ENCODE measurements at places on chromosomes 7 and 10.

GRCh38 chr7:108329514-108329913 lies 126.7 kb downstream of the NRCAM start:
- peak; percentile 55 for DNase-seq

DNA sequence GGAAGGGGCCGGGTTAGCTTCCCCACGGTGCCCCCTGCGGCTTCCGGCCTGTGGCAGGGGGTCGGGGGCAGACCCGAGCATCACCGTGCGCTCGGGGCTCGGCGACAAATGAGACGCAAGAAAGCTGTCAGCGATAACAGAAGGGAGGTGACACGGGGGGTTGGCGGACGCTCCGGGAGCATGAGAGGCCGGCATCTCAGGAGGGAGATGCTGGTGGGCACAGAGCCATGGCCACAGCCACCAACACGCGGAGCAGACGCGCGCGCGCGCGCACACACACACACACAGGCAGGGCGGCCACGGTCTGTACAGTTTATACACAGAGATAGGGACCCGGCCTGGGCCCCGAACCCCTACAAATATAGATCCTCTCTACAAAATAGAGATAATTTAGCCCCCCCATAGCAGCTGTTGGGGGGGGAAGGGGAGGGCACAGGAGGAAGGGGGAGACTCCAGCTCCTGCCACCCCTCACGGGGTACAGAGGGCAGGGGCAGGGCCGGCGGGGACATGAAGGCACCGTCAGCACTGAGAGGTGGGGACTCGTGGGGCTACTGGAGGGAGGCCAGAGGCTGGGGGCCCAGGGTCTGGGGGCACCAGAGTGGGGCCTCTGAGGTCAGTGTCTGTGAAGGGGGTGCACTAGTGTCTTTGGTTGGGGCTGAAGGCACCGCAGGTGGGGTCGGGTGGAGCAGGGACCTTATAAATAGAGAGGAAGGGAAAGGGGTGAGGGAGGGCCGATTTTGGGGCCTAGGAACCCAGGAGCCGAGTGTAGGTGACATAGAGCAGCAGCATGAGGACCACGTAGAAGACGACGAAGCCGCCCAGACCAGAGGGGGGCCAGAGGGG lies 884 bp upstream of the SAP25 start:
- no peak for DNase-seq

DNA sequence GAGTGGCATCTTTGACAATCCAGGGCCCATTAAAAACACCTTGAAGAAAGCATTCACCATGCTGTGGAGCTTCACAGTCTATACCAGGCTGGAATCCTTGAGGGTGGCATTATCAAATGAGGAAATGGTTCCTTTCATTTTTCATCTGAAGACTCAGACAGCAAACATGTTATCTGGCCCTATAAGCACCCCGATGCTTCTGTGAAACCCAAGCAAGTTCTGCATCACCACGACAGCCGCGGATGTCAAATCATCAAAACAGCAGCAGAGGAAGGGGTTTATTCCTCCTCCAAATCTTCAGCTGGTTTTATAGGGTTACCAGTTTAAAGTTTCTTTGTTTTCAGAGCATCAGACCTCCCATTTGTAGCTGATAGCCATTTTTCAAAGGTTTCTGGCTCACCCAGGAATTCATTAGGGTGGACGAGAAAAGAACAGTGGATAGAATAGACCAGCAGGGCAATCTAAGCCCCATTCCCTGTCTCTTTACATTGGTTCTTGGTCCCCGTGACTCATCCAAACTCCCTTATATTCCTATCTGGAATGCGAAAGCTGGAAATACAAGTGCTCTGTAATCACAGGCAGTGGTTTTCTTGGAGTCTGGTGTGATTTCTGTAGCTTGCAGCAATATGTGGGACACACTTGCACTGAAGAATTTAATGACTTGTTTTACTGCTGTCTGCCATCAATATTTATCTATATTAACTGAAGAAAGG lies 217.9 kb downstream of the SKAP2 start:
- no peak for DNase-seq

GRCh38 chr10:70160798-70161197 lies 9.5 kb downstream of the SAR1A start:
- DNase-seq = no peak

DNA sequence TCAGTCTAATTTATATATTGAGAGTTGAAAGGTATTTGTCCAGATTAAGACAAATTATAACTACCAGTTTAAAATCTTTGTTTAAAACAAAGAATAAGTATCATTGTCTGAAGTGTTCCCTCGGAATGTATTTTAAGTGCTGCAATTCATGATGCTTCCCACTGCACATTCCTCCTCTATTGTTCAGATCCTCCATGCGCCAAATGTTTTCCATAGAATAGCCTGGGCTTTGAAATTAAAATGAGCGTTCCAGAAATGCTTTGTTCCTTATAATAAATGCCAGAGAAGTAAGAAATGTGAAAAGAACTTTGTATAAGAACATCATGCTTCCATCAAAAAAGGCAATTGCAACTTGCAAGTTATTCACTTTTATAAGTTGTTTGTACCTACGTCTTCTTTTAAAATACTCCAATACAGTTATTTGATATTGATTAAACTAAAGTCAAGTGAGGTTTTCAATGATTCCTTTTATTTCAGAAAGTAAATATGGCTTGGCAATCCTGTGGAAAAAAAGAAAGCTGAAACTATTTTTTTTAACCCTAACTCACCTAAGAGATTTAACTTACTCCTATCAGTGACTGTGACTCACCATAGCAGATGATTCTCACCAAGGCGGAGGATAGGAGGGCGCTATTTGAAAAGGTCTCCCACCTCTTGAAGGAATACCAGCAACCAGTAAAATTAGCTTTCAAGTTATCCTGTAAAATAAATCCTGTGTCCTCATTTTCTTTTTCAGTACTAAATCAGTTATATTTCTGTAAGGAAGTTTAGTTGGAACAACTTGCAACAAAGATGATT lies 85.8 kb downstream of the CTNNA3 start:
- no peak for DNase-seq

- DNase-seq = peak; percentile 88
These were observed 24.5 kb downstream of the LRRC4 start for GRCh38 chr7:128006550-128007302.

DNA sequence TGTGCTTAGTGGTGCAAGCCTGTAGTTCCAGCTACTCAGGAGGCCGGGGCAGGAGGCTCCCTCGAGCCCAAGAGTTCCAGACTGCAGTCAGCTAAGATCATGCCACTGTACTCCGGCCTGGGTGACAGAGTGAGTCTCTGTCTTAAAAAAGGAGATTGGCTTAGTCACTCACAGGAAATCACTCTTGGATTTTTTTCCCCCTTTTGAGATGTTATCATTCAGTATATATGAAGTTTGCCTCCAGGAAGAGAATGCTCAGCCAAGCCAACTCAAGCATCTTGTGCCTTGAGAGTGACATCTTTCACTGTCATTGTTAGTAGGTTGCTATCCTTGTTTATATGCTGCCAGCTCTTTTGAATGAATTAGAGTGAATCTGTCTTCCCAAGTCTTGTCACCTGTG lies 28.0 kb downstream of the NIPSNAP2 start:
- no peak for DNase-seq

- no peak for DNase-seq
These were observed 127.0 kb upstream of the JCAD start for GRCh38 chr10:30186371-30186875.

- no peak for DNase-seq
These were observed 26.8 kb downstream of the UBE2D4 start for GRCh38 chr7:43953071-43953470.
